ENCODE measurements at places on chromosomes 12 and 14. TPM values are rescaled to one million over a fixed set of nuclear protein-coding genes. Genes with fewer than 3 reads are reported as not detected.

RBP5 gene
- total RNA-seq: 181 TPM

NRIP2 gene
- total RNA-seq: 0.20 TPM

KCNJ8 gene
- total RNA-seq: 22.5 TPM

CCDC60 gene
- not detected for total RNA-seq

FGF23 gene
- not detected for total RNA-seq

CDCA3 gene
- total RNA-seq: 1.5 TPM

ANKRD33 gene
- total RNA-seq: 2.1 TPM

LHX5 gene
- total RNA-seq: not detected

KRT72 gene
- not detected for total RNA-seq

MUCL1 gene
- total RNA-seq: not detected

GDF3 gene
- not detected for total RNA-seq

MARS1 gene
- total RNA-seq: 60.7 TPM

TOMM20L gene
- not detected for total RNA-seq

SLC38A4 gene
- total RNA-seq: 604 TPM

PRKD1 gene
- total RNA-seq: 1.8 TPM

CLEC1A gene
- total RNA-seq: 1.5 TPM

PAPLN gene
- 3.2 TPM for total RNA-seq

TAS2R7 gene
- total RNA-seq: not detected

PRIMA1 gene
- total RNA-seq: not detected

SPTSSA gene
- total RNA-seq: 24.8 TPM

KITLG gene
- 0.79 TPM for total RNA-seq

FGD4 gene
- total RNA-seq: 25.0 TPM

CCNB1IP1 gene
- total RNA-seq: 29.5 TPM

MYF5 gene
- not detected for total RNA-seq

PSMA3 gene
- total RNA-seq: 100 TPM

E2F7 gene
- total RNA-seq: 0.23 TPM

EXOC3L4 gene
- total RNA-seq: 37.9 TPM

C14orf180 gene
- 0.81 TPM for total RNA-seq

GUCY2C gene
- not detected for total RNA-seq

SLC7A7 gene
- 7.9 TPM for total RNA-seq

CCT2 gene
- 51.8 TPM for total RNA-seq

SERPINA5 gene
- 223 TPM for total RNA-seq

NEK9 gene
- total RNA-seq: 42.4 TPM

FOS gene
- 36.6 TPM for total RNA-seq

SYNE3 gene
- total RNA-seq: 8.1 TPM

SLC10A1 gene
- total RNA-seq: 63.2 TPM

MRPL52 gene
- total RNA-seq: 50.6 TPM

STAT6 gene
- total RNA-seq: 63.2 TPM

PRPF40B gene
- total RNA-seq: 4.7 TPM

ALDH1L2 gene
- 0.31 TPM for total RNA-seq

CLEC9A gene
- not detected for total RNA-seq

IL25 gene
- not detected for total RNA-seq

AREL1 gene
- total RNA-seq: 12.7 TPM

OTOGL gene
- total RNA-seq: not detected

HHIPL1 gene
- total RNA-seq: 0.53 TPM

BEGAIN gene
- 0.13 TPM for total RNA-seq

ACTR10 gene
- total RNA-seq: 21.4 TPM

PTPRB gene
- total RNA-seq: 14.3 TPM

SMOC1 gene
- total RNA-seq: 22.3 TPM

TRHDE gene
- 0.62 TPM for total RNA-seq

ZDHHC22 gene
- total RNA-seq: not detected

ZC3H10 gene
- 3.4 TPM for total RNA-seq

SLC17A8 gene
- total RNA-seq: 0.37 TPM

SMCO2 gene
- total RNA-seq: not detected

RIMKLB gene
- 1.3 TPM for total RNA-seq

All from right lobe of liver (tissue), 6 donors.